ENCODE measurements at places on chromosomes 2 and 18.

GRCh38 chr2:165777522-165778186 lies 16.4 kb downstream of the GALNT3 start:
- DNase-seq, result no peak

DNA sequence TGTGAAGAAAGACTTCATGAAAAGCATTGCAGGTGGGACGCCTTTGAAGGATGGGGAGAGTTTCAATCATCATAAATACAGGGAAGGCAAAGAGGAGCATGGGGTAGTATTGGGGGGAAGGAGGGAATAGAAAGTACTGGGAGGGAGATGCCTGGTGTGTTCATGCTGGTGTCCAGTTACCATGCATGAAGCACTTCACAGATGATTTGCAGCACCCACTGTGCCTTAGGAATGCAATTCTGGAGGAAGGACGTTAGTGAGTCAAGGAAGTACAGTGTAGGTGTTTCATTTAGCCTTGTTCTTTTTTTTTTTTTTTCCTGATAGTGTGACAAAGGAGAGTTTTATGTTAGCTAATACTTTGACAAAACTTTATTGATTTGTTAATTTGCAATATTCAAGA lies 36.8 kb downstream of the ADAM23 start:
- DNase-seq, result no peak

- DNase-seq, result no peak
Measured at GRCh38 chr2:12303181-12304030, 413.3 kb upstream of the TRIB2 start.

DNA sequence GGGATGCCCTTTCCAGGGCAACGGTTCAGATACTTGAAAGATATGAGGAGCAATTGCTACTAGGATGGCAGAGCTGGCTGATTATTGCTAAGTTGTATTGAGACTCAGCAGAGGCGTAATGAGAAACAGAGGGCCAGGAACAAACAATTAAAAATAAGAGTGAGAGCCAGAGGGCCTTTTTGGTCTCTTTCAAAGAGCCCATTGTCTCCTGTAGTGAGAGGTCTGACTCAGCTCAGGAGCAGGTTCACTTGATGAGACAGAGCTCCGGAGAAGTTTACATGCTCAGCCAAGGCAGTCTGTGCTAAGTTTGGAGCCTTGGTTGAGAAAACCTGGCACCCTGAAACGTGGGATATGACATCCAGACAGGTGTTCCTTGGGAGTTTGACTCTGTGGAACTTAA lies 303.9 kb upstream of the DLGAP1 start:
- DNase-seq, result no peak

- DNase-seq, result no peak
Measured at GRCh38 chr2:65706411-65706810, 274.0 kb upstream of the SPRED2 start.

DNA sequence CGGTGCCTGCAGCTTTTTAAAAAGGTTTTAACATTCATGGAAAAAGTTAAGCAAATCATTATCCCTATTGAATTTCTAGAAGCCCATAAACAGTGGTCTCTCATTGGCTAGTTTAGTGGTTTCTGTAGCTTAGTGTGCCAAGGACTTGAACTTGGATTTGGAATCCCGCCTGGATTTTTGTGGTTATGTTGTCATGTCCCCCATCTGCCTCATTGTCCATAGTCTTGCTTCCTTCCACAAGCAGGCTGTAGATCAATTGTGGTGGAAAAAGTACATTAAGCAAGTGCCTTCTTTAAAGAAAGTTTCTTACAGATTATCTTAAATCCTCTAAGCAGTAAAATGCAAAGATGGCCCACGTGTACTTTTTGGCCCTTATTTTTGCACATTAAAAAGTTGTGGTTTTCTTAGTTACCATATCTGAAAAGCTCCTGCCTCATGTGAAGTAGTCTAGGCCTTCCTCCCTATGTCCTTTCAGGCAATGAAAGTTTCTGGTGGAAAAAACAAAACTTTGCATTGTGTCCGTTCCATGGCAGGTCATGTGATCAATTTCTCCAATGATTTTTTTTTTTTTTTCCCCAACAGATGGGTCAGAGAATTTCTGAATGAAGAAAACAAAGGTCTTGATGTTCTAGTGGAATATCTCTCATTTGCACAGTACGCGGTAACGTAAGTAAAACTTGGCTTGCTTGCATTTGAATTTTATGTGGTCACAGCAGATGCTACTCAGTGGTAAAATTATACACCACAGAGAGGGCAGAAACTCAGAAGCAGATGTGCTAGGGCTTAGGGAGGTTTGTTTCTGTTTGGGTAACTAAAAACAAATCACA lies 158.9 kb downstream of the PRPF40A start:
- DNase-seq, result no peak

GRCh38 chr2:119240311-119241204 lies 16.9 kb downstream of the STEAP3 start:
- DNase-seq, result no peak

All from H1 (cell line).